ENCODE measurements at places on chromosomes 4 and X.

GRCh38 chrX:56281789-56282188, 49.6 kb downstream of the KLF8 start:
- no peak for DNase-seq

- DNase-seq, result no peak
Observed at GRCh38 chr4:77500801-77501200, 104.8 kb upstream of the CXCL13 start.

- DNase-seq, result no peak
Observed at GRCh38 chr4:155512817-155513216, 136.1 kb upstream of the MAP9 start.

GRCh38 chr4:172898715-172899114, 269.9 kb upstream of the GALNT7 start:
- DNase-seq, result no peak

GRCh38 chr4:148787831-148788477, 345.7 kb upstream of the NR3C2 start:
- no peak for DNase-seq
